ENCODE measurements at places on chromosomes 2 and 18.

- no peak for DNase-seq
These were observed 103.7 kb downstream of the USP34 start for GRCh38 chr2:61367177-61367576.

DNA sequence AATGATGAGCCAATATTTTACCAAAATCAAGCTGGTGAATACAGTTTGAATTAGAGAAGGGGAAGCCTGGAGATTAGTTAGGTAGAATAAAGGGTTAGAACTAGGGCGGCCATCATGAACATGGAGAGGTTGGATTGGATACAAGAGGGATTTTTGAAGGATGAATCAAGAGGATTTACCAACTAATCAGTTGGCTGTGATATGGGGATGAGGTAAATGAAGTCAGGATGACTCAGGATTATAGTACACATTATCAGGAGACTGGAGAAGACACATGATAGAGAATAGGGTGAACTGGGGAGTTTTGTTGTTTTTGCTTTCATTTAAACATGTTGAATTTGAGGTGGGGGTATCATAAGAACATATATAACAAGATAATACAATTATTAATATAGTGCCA lies 73.8 kb upstream of the PROKR1 start:
- DNase-seq: no peak

DNA sequence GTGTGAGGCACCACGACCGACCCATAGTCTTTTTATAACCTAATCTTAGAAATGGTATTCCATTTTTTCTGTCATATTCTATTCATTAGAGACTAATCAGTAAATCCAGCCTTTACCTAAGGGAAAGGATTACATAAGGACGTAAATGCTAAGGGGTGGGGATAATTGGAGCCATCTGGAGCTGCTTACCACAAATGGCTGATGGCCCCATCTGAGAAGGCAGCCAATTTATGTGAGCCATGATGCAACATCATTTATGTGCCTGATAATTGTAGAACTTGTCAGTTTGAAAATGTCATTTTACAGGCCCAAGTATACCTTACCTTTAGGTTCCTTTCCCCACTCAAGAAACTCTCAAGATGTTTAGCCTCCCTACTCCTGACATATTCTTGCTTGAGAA lies 44.0 kb downstream of the ARHGEF33 start:
- no peak for DNase-seq

- no peak for DNase-seq
These were observed 271.4 kb downstream of the PIEZO2 start for GRCh38 chr18:10877987-10878386.

GRCh38 chr18:12308386-12309100 lies 502 bp downstream of the TUBB6 start:
- peak; percentile 21 for DNase-seq

GRCh38 chr2:207768866-207769596 lies 675 bp downstream of the FZD5 start:
- DNase-seq: no peak

DNA sequence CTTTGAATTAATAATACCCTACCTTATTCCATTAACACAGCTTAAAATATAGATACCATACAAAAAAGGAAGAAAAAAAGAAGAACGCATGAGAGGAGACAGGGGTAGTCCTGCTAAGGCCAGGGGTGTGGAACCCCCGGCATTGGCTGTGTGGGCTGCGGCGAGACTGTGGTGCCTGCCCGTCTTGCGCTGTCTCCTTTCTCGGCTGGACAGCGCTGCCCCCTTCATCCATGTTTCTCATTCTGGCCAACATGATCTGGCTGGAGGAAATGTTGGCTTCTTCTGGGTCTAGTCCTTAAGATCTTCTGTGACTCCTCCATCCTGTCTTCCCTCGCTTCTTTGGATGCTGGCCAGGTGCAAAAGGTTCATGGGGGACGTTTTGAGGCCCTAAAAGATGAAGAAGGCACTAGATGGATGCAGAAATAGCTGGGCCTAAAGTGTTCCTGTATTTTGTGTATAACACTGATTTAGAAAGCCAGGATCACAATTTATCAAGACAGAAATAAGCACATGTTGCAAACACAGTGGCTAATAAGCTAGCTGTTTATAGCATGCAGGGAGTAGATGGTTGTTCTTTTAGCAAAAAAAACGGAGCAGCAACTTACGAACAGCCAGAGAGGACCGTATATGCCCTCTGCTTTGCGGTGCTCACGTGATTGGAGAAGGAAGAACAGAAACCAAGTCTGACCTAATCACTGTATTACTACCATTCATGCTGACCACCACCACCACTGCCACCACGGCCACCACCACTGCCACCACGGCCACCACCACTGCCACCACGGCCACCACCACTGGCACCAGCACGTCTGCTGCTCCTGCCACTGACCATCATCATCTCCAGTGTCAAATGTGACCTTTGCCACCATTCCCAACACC lies 71.7 kb upstream of the ASB18 start:
- DNase-seq: no peak

DNA sequence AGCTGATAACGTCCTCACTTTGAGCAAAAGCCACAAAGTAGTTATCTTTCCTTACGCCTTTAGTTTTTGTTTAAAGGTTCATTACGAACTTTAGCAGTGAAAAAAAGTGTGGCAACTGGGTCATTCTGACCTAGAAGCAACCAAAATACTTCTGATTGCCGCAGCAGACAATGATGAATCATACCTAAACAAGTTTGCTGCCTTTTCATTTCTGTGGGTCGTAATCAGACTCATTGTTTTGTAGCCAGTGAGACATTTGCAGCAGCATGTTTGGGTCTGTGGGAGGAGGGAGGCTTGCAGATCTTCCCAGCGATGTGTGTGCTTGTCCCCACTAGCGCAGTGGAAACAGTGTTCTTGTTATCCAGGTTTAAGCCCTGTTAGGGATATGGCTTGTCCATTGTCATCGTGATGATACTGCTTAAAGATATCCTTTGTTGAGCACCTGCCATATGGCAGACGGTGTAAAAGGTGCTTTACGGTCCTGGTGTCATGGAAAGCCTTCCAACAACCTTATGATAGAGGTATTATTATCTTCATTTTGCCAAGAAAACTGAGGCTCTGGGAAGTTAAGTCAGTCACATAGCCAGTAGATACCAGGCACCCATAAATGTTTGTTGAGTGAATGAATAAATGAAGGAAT lies 1.3 kb upstream of the GREB1 start:
- no peak for DNase-seq

DNA sequence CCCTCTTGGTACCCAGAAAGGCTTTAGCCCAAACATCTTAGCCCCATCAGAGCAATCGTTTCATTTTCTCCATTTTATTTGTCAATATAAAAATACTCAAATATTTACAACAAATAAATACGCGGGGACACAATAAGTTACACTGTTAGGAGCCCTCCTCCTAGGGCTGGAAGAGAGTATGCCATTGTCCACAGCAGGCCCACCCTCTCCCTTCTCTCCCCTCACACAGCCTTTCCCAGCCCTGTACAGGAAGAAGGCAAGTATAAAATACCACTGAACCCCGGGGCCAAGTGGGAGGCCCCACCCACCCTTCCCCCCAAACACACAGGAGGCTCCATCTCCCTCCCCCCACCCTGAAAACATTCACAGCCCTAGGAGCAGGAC lies 1.9 kb upstream of the ANKRD39 start:
- DNase-seq: no peak

DNA sequence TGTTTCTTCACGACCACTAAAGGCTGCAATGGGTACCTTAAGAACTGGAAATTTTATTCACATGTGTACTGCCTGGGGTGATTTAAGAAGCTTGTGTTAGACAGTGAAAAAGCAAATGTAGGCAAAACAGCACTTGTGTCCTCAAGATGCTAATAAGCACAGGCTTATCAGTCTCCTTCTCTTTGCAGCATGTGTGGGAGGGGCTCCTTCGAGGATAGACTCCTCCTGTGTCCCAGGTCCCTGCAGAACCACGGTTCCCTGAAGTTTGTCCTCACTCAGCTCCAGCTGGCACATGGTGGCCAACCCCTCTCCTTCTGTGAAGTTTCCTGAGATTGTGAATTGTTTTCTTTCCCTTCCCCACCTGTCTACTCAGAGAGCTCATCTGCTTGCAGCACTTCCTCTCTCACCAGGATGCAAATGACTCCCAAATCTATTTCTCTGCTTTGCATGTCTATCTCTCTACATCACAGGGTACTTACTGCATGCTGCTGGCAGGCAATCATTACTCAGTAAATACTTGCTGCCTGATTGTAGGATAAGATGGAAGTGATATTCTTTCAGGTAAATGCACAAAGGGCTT lies 589.6 kb upstream of the KLHL29 start:
- DNase-seq: no peak

DNA sequence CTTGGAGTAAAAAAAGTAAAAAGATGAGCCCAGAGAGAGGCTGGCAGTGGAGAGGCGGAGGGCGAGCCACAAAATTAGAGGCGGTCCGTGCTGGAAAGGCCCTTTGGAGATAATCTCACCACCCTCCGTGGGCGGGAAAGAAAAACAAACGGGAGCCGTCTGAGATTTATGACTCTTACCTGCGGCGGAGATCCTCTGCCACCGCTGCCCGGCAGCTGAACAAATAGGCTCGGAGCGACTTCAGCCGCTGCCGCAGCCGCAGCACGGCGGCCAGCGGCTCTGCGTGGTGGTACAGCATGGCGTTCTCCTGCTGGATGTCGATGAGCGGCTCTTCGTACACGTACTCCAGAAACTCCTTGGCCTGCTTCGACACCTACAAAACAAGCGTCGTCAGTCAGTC lies 94.6 kb downstream of the PLEKHM3 start:
- no peak for DNase-seq

GRCh38 chr2:12110074-12110473 lies 363.6 kb downstream of the LPIN1 start:
- no peak for DNase-seq

DNA sequence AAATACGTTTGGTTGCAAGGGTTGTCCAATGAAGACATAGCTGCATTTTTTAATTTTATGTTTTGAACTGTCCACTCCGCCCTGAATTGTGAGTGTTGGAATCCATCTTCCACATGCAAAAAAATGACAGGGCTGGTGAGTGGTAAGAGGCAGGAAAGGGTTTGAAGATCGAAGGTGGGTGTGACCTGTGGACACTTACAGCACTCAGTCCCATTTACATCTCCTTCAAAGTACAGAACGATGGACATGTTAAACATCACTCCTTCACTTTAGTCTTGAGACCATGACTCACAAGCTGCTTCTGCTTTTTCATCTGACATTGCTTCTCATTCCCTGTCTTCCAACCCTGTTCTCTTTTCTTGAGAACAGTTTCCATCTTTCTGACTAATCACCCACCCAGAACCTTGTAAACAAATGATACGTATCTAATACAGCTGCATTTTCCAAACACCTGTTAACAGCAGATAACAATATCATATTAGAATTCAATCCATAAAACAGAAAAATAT lies 179.3 kb downstream of the ZNF516 start:
- DNase-seq: no peak

- no peak for DNase-seq
These were observed 212.0 kb downstream of the CPS1 start for GRCh38 chr2:210768329-210768910.

DNA sequence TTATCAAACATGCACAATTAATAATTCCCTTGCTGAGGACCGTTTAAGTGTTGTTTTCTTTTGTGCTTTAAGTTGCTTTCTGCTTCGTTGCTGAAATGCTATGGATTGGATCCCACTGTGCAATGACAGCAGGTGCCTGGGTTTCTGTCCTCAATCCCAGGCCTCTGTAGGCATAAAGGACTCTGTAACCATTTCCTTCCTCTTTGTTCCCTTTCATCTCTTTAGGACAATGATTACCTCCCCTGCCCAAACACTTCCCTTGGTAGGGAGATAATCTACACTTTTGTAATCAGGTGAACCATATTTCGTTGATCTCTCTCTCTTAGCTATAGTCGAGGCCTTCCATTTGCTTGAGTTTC lies 58.6 kb upstream of the LYPD6B start:
- no peak for DNase-seq

DNA sequence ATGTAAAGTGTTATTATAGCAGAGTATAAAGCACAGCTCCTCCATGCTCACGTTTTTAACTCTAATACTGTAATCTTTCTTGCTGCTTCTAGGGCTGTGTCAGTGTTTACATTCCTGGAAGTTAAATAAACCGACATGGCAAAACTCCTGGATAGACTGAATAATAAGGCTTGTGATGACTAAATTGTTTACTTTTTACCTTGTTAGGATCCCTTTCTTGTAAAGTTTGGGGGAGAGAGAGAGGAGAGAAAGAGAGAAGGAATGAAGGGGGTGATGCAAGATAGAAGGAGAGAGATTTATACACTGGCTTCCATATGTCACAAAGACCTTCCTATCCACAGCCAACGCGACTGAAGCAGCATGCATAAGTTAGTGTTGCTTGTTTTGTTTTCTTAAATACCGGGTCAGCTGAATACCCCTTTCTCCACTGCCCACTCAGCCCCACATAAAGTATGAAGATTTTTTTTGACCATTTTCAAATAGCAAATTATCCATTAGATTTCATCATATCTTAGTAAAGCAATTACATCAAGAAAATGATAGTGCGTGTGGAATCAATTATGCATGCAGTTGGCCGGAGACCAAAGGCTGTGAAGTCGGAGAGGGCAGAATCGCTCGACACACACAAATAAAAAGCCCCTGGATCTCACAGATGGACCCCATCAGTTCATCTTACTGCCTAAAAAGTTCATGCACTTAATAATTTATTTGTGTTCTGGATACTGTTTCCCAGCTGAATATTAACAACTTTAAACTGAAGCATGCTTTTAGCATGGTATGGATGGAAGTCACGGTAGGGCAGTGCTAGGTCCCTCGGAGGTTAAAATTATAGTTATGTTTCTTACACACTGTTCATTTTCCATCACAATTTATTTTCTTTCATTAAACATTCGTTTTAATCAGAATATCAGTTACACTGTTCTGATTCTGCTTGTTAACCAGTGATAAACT lies 20.1 kb downstream of the BCL11A start:
- no peak for DNase-seq

DNA sequence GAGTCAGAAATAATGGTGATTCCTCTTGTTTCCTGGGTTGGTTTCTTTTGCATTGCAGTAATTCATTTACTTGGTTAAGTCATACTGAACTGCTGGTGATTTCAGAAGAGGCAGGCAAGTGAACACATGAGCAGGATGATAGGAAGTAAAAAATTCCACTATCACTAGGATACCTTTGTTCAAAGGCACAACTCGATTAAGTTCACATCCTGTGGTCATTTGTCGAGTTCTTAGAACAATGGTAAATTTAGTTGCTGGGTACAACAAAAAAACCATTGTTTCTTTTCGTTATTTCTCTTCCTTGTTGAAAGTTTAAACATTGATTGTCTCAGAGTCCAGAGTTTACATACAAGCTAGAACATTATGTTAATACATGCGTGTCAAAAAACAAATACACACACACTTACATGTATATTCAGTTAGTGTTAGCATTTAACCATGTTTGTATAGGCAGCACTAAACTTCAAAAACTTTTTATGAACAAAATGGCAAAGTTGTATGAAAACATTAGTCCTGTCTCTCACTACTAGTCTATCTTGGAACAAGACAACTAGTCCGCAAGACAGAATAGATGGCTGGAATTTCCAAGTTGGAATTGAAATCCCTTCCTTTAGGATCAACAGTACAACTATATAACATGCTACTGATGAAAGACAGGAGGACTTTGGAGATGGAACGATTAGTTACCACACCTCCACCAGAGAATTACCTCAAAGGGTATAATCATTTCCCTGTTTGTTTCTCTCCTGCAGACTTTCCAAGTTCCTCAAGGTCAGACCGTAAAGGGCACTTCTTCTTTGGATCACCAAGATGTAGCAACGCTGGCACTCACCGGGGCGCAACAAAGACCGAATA lies 26.2 kb downstream of the STK39 start:
- no peak for DNase-seq

- no peak for DNase-seq
These were observed 706.1 kb upstream of the HS6ST1 start for GRCh38 chr2:129024796-129025195.
